ENCODE measurements at places on chromosomes 11 and 22.

- DNase-seq, result no peak
Measured at GRCh38 chr11:130347261-130347660, 32.5 kb upstream of the ZBTB44 start.

- DNase-seq, result no peak
Measured at GRCh38 chr22:26957897-26958296, 300.5 kb downstream of the MIAT start.

DNA sequence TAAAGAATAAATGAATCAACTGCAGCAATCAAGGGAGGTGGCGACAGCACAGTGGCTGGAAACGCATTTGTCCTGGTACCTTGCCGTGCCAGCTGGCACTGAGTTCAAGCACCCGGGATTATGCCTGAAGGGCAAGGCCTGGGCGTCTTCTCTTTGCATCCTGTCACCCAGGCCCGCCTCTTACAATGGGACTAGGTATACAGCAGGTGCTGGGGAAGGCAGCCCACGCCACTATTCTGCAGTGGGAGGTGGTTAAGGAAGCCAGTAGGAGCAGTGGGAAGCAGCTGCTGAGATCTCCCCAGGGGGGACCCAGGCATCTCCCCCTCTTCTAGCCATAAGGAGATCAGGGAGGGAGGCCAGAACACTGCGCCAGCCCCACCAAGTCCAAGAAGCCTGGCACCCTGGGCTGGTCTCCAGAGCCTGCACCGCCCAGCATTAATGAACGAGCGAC, 15.3 kb upstream of the BAIAP2L2 start:
- DNase-seq, result no peak

DNA sequence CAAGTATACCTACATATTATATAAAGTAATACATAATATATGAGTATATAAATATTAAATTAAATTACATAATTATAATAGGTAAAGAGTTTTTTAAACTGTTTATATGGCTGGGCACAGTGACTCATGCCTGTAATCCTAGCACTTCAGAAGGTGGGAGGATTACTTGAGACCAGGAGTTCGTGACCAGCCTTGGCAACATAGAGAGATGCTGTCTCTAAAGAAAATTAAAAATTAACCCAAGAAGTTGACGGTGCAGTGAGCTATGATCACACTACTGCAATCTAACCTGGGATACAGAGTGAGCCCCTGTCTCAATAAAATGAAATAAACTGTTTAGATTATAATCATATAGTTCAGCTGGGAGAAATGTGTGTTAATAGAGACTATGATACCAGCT, 363.0 kb downstream of the DDX10 start:
- DNase-seq, result no peak

- DNase-seq, result no peak
Measured at GRCh38 chr11:69873166-69874077, 54.2 kb upstream of the FGF3 start.

DNA sequence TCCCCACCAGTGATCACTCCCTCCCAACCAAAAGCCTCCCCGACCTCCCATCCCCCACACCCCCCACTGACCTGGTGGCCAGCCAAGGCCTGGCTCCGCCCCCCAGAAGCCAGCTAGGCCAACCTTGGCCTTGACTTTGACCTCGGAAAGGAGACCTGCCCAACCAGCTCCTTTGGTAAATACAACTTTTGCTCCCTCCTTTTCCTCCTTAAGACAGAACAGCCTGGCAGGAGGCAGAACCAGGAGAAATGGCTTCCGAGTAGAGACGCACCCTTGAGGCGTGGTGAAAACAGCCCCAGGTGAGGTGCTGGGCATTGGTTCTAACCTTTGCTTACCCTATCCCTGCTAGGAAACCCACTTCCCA, 27.0 kb downstream of the PLEKHA7 start:
- no peak for DNase-seq

- no peak for DNase-seq
Measured at GRCh38 chr11:61921446-61921845, 4.1 kb upstream of the RAB3IL1 start.

- DNase-seq, result no peak
Measured at GRCh38 chr22:28883657-28883916, 215 bp downstream of the ZNRF3 start.

DNA sequence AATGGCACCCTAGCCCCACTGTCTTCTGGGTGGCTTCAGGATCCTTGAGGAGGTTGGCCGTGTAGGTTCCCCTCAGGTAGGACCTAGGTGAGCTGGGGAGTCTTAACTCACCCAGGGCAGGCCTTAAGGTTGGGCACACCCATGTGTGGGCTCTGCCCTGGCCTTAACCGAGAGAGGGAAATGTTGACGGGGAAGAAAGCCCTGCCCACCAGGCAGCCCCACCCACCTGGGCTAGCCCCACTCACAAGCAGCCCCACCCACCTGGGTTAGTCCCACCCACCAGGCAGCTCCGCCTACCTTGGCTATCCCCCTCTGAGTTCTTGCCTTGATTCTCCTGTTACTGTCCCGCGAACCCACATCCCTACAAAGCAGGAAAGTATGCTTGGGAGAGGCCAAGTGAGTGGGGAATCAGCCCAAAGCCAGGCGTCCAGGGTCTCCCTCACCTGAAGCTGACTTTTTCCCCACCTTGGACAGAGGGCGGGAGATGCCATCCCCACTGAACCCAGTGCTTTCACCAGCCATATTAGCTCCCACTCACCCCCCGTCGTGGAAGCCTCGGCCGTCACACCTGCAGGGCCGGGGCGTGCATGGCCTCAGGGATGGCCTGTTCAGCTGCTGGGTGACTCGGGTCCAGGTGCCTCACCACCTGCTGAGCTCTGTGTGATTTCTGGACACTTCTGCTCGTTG, at the start of gene MYEOV:
Gene MYEOV, plus strand, starts transcription at position 337 of the 687 bp plus-strand sequence. CDS start 1,200 bp downstream, outside the sequence.
- DNase-seq, result no peak

DNA sequence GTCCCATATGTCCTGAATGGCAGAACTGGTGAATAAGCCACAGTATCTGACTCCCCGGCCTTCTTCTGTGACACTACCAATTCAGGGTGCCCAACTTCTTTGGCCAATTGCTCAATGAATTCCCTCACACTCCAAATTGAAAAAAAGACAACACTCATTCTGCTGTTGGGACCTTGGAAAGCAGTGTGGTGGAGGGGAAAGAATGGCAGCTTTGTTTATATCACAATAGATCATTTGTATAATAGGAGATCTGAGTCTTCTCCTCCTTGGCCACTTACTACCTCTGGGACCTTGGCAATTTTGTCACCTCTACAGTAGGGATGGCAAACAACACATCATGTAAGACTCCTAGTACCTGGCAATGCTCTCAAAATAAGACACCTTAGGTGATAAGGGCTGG, 64.6 kb downstream of the OPCML start:
- no peak for DNase-seq

DNA sequence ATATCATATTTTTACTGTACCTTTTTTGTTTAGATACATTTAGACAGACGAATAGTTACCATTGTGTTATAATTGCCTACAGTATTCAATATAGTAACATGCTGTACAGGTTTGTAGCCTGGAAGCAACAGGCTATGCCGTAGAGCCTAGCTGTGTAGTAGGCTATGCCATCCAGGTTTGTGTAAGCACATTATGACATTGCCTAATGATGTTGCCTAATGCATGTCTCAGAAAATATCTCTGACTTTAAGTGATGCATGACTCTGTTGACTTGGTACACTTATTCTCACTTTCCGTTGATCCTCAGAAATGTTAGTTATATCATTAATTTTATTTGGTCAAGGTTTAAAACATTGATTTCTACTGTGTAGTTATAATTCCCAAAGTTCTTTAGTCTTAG, 39.9 kb downstream of the OR2AT4 start:
- DNase-seq, result no peak

GRCh38 chr11:6611092-6611962, 689 bp downstream of the TAF10 start:
- no peak for DNase-seq

DNA sequence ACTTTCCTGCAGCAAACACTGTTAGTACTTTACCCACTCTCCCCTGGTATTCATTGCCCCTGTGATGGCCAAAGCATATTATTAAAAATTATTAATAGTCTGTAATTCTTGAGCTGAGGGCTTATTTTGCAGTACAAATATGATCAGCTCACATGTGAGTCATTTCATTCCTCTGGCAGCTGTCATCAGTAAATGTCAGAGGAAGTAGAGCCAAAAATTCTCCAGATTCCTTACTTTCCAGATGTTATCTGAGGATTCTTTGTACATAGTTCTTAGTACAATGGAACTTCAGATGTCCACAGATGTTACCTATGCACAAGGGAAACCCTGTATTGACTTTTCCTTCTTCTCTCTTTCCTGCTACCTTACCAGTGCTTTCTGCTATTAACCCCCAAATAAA, 12.5 kb downstream of the OR5B3 start:
- DNase-seq, result no peak

- DNase-seq, result no peak
Measured at GRCh38 chr11:111414267-111414931, 35.3 kb upstream of the POU2AF1 start.

- no peak for DNase-seq
Measured at GRCh38 chr22:26168939-26169314, 335 bp upstream of the SEZ6L start.

- DNase-seq, result no peak
Measured at GRCh38 chr11:12205330-12205729, 94.9 kb downstream of the MICAL2 start.

DNA sequence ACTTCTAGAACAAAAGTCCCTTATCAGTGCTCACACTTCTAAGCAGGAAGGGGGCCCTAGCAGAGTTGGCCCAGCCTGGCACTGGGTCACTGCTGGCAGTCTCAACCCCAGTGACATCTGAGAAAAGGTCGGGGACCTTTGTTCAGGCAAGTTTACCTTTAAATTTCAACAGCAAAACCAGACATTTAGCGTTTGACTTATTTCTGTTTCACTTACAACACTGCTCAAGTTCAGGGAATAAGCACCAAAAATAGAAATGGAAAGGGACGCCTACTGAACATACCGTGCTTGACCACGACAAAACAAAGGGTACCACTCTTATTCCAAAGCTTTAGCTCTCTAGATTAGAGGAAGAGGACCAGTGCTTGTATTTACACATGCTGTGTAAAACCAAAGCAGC, 26.2 kb downstream of the PITPNB start:
- no peak for DNase-seq

GRCh38 chr11:64185175-64185692, 737 bp upstream of the STIP1 start:
- DNase-seq, result no peak

GRCh38 chr22:37549704-37550059, 10.6 kb upstream of the CDC42EP1 start:
- DNase-seq, result no peak

GRCh38 chr22:33882991-33883390, 37.3 kb downstream of the LARGE1 start:
- no peak for DNase-seq

DNA sequence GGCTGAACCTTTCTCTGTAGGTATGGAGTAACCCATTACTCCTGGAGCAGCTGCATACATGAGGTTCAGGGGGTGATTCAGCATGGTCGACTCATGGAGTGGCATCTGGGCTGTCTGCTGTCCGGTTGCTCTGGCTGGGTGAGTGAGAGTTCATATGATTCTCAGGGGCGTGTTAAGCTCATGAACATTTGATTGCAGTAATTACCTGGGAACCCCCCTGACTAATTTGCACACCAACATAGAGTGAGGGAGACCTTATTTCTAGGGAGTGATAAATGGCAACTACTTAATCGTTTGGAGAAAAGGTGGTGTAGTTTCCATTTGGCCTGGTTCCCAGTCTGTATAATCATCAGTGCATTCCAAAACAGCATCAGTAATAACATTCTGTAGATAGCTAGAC, 661.9 kb downstream of the ETS1 start:
- no peak for DNase-seq

- no peak for DNase-seq
Measured at GRCh38 chr11:27721264-27722116, 21.2 kb upstream of the BDNF start.

DNA sequence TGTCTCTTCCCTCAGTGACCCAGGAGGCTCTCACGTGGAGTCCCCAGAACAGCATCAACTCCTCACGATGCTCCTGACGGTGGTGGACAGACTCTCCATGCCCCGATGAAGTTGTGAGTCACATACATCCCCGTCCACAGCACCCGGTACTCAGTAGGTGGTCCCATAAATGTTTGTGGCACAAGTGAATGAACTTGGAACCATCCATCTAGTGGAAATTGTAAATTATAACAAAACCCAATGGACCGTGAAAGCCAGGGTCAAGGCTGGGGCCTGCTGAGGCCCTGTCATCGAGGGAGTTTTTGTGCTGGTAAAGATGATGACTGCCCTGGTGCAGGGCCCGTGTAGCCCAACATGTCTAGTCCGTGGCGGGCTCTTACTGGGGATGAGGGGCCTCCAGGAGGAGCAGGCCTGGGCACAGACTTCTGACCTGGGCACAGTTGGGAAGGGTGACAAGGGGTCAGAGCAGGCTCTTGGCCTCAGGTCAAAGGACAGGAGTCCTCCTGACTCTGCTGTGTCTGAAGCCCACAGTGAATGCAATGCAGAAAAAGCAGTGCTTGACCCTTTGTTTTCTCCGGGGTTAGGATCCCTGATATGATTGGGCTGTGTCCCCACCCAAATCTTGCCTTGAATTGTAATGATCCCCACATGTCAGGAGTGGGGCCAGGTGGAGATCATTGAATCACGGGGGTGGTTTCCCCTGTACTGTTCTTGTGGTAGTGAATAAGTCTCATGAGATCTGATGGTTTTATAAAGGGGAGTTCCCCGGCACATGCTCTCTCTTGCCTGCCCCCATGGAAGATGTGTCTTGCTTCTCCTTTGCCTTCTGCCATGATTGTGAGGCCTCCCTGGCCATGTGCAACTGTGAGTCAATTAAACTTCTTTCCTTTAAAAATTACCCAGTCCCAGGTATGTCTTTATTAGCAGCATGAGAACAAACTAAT, 20.0 kb upstream of the SMIM38 start:
- DNase-seq, result no peak

DNA sequence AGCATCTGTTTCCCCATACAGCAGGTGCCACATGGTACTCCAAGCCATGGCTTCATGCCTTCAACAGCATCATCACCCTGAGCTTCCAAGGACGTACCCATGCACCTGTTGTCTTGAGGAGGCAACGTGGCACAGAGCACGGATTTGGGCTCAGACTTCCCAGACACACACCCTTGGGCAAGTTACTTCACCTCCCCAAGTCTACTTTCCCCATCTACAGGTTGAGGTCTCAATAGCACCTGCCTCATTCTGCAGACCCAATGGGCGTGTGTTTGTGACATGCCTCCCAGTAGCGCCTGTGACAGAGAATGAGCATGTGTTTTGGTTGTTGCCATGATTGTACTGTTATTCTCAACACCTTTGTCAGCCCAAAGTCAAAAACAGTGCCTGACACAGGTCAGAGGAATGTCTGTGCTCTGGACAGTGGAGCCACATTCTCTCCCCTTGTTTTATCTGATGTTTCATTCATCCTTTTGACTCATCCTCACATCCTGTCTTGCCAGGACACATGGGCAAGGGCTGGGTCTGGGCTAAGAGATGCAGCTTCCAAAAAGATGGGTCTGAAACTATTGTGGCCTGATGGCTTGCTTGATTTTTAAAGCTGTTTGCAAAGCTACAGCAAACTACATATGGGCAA, 53.4 kb upstream of the CCND1 start:
- DNase-seq, result no peak

- DNase-seq, result no peak
Measured at GRCh38 chr11:58829786-58830185, 14.7 kb downstream of the GLYATL2 start.

All from cortex of kidney (tissue), 1 donor.